ENCODE measurements at places on chromosomes 5 and 9. TPM values are rescaled to one million over a fixed set of nuclear protein-coding genes. Genes with fewer than 3 reads are reported as not detected.
A peak's percentile ranks its signal among the peaks of the same experiment; 100 is the strongest.

GRCh38 chr9:101999441-101999840 is 261.0 kb upstream of the GRIN3A start:
- no peak for DNase-seq

GRCh38 chr5:56587381-56588130 is 227.8 kb upstream of the MAP3K1 start:
- no peak for DNase-seq

DNA sequence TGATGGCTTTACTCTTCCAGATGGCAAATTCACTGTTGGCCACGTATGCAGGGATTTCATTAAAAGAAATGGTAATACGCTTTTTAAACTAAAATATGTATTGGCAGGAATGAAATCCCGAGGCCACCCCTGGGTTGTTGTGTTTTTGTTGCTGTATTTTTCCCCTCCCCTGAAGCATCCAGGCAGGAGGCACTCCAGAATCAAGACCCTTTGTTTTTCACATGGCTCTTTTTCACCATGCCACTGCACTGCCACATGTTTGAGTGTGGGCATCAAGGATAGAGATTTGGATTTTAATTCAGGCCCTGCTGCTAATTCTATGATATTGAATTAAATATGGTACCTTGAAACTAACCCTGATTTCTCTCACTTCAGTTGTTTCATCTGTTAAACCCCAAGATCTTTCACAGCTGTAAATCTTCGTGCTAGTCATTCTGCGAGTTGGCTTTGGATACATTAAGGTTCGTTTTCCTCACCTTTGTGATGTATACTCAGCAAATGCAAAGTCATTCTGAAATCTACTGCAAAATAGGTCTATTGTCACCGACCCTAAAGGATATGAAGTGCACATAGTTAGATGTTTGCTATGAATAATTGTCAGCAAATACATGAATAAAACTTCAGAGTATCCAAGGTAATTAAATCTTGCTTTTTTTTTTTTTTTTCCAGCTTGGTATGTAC is 533.4 kb downstream of the PTPRD start:
- DNase-seq = no peak

GRCh38 chr5:107809201-107810034 is 138.7 kb upstream of the EFNA5 start:
- no peak for DNase-seq

GRCh38 chr5:115578657-115579056 is 23.6 kb downstream of the TICAM2 start:
- DNase-seq = no peak

DNA sequence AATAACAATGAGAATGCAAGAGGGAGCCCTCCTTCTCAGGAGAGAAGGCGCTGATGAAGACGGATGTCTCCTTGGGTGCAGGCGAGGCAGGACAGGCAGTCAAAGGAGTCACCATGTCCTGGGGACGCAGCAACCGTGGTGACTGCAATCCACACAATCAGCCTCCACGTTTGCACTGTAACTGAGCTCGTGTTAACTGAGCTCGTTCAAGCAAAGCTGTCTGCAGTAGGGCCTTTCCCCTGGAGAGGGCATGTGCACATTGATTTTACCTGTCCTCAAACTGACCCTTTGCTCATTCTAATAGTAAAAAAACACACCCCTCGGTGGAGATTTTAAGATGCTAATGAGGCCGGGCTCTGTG is 2.8 kb downstream of the SARDH start:
- no peak for DNase-seq

GRCh38 chr5:167710444-167711073 is 580.9 kb upstream of the WWC1 start:
- no peak for DNase-seq

GRCh38 chr5:60372786-60373185 is 327.2 kb downstream of the DEPDC1B start:
- DNase-seq = no peak

GRCh38 chr9:110887276-110887675 is 151.0 kb downstream of the LPAR1 start:
- no peak for DNase-seq

SDHA gene
- total RNA-seq = 89.6 TPM

OLFM1 gene
- total RNA-seq = 24.1 TPM

HRH2 gene
- 9.6 TPM for total RNA-seq

GRCh38 chr5:27437594-27438200 is 399.3 kb upstream of the CDH9 start:
- DNase-seq = no peak

DNA sequence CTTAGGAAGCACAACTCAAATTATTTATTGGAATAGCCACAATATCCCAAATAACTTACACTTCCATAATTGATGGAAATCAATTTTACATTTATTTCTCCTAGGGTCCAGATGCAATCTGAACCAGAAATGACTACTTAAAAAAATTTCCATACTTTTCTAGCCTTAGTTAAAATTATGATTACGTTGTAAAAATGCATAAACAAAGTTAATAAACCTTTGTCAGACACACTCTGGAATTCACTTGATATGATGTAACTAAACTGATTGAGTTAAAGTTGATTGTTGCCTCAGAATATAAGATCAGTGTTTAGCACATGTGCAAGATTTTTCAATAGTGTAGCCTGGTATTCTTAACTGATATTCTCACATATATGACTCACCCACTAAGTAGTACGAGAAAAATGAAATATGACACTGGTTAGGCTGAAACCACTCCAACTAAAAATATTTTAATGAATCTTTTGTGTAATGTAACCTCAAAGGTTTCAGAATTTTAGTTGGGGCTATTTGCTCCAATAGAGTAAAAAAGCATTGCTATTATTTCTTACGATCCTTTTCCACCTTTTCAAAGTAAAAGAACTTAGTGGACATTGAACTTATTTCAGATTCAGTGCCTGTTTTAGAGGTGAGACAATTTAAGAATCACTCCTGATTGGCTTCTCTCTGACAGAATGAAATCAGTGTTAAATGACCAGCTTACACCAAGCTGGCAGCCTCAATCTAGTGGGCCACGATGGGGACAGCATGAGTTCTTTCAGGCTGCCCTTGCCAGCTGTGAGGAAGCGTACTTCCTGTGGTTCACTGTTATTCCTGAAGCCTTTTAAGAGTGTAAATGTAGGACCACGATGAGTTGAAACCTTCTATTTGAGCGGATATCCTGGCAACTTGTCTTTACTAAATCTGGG is 277.2 kb upstream of the CDH9 start:
- DNase-seq = no peak

DNA sequence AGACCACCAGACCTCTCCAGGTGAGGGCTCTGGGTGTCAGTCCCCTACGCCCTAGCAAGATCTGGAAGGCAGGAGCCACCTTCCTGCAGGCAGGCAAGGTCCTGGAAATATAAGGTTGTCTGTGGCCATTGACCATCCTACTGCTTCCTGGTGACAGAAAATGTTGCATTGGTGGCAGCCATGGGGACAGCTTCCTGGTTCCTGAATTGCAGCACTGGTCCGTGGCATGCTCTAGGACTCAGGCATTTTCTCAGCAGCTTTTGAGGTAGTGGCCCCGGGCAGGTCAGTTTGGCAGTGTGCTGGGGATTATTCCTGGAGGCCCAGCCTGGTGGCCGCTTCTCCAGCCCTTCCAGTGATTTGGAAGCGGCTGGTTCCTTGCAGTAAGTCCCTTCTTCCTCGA is 36.6 kb upstream of the KCNMB1 start:
- DNase-seq = no peak

SYNPO gene
- 90.6 TPM for total RNA-seq

ECM2 gene
- total RNA-seq = 9.4 TPM

GRCh38 chr9:73151653-73152542 is at the start of gene ANXA1:
ANXA1 (plus strand) TSS chr9:73151865; CDS start chr9:73158536, 6,671 bp downstream.
- no peak for DNase-seq

DNA sequence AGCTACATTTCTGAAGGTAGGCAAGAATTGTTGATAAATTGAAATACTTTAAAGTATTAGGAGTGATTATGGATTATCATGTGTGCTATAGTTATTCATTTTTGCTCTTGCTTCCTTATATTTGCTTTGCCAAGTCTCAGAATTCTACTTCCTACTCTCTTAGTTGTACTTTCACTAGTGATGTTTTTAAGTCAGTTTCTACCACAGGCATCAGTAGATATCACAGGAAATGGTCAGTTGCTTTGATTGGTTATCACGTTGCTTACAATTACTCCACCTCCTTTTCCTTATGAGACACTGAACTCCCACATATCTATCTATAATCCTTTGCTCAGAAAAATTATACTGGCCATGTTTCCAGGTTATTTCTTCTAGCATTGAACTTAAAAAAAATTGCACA is 472.8 kb downstream of the DMRTA1 start:
- no peak for DNase-seq

C9orf153 gene
- total RNA-seq = 0.95 TPM

TAF11L5 gene
- total RNA-seq = not detected

DNA sequence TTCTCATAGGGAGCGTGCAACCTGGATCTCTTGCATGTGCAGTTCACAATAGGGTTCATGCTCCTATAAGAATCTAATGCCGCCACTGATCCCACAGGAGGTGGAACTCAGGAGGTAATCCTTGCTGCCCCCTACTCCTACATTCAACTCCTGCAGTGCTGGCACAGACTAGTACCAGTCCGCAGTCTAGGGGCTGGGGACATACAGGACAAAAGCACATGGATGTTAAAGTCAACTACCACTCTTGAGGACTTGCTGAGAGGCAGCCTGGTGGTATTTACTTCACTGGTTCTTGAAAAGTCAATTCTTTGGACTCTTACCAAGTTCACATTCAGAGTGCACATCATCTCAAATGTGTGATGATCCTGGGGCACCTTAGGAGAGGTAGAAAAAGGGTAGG is 33.0 kb downstream of the MTMR12 start:
- DNase-seq = no peak

IL3 gene
- total RNA-seq = not detected

BTNL3 gene
- not detected for total RNA-seq

GRCh38 chr5:378301-378891 is 56.9 kb downstream of the AHRR start:
- DNase-seq = no peak

DNA sequence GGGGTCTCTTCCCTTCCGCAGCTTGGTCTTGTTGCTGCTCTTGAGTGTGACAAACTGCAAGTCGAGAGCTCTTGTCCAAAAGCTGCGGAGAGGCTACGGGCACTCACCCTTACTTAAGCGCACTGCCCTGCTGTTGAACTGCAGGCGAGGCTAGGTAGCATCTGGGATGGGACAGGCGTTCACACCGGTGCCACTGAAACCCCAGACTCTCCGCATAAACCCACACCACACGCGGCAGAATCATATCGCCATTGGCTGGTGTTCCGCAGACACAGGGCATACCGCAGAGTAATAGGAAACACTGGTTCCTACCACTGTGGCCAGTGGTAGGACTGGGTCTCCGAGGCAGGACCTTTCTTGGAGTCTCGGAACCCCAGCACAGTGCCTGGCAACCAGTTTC is 2.2 kb upstream of the NPR3 start:
- DNase-seq = no peak

FOXD4L4 gene
- 0.77 TPM for total RNA-seq

DNA sequence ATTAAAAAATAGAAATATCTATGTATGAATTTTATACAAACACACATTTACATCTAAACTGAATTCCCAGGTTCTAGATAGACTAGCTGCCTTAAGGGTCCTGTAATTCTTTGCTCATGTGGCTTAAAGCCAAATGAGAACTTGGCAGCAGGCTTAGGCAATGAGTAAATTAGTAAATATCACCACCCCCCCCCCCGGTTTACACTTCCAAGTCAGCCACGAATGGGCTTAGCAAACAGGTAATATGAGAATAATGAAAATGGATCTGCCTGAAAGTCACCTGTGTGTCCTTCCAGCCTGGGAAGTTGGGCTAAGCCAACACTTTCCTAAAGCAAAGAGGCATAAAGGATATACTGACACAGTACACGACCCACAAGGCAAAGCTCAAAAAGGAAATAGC is 108.6 kb downstream of the KLHL3 start:
- no peak for DNase-seq

ADAMTS19 gene
- not detected for total RNA-seq

ANKRD31 gene
- total RNA-seq = 0.27 TPM

INSL4 gene
- not detected for total RNA-seq

DNA sequence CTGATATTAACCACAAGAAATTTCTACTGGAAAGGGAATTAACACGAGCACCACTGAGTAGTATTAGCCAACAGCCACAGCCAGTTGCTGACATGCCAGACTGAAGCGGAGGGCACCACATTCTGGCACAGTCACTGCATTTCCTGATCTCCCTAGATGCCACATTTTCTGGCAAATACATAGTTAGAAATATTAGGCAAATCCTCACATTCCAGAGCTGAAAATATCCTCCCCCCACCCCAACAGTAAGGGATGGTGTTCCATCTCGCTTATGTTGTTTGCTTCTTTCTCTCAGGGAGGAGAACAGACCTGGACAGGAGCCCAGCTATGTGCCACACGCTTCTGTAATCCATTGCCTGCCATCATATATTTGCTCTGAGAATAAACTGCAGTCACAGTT is 32.8 kb upstream of the MCTP1 start:
- DNase-seq = no peak

GRCh38 chr5:150241298-150242160 is 48.0 kb downstream of the CAMK2A start:
- no peak for DNase-seq

- peak; percentile 59 for DNase-seq
Observed at GRCh38 chr5:179803651-179804554, 2.8 kb downstream of the MGAT4B start.

HAUS6 gene
- 7.5 TPM for total RNA-seq

DNA sequence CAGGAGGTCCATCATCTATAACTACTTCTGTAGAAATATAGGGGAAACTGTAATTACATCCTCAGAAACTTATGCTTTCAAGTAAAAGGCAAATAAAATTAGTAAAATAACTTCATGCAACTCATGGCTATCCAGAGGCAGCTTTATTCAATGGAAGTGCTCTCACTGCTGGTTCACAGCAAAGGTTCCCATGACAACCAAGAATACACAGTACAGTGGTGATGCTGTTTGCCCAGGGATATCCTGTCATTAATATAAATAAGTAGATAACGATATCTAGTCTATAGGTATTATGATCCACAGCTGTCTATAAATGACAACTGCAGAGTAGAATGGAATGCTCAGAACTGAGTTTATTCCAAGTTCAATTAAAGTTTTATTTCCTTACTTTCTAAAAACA is 390.3 kb downstream of the PDE4D start:
- DNase-seq = no peak

DNA sequence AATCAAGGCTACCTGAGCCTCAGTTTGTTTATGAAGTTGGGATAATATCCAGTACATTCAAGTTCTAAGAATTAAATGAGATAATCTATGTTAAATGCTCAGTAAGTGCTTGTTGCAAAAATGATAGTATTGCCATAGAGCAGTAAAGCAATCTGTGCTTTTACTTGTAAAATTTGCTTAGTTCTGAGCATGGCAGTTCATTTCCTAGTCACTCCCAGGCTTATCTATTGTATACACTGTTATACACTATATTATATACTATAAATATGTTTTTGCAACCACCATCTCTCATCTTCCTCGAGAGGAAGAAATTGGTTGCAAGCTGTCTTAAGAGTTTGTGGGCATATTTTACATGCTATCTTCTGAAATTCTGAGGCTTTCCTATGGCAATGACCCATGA is 63.4 kb downstream of the MTREX start:
- DNase-seq = no peak

RXRA gene
- 85.7 TPM for total RNA-seq

- peak; percentile 56 for DNase-seq
Observed at GRCh38 chr9:134339183-134339806, 13.0 kb downstream of the RXRA start.

All from lower lobe of right lung (tissue), 2 donors.